ENCODE measurements at places on chromosomes 7 and 10. TPM values are rescaled to one million over a fixed set of nuclear protein-coding genes. Genes with fewer than 3 reads are reported as not detected.

Gene MMRN2
- 1.4 TPM for total RNA-seq

Gene VWDE
- 15.9 TPM for total RNA-seq

Gene GNGT1
- 0.44 TPM for total RNA-seq

Gene NPY
- not detected for total RNA-seq

Gene PROSER2
- total RNA-seq: 13.7 TPM

Gene CHAT
- total RNA-seq: not detected

Gene C10orf143
- 0.94 TPM for total RNA-seq

Gene KLLN
- total RNA-seq: 0.61 TPM

Gene FAM25C
- total RNA-seq: not detected

Gene DNAJB12
- 25.9 TPM for total RNA-seq

Gene STEAP1
- 4.1 TPM for total RNA-seq

Gene SPDYE2B
- total RNA-seq: not detected

Gene NRP1
- total RNA-seq: 4.1 TPM

Gene TAS2R5
- 0.92 TPM for total RNA-seq

GRCh38 chr7:24669971-24670591, 87.2 kb downstream of the GSDME start:
- DNase-seq: no peak

GRCh38 chr10:107011992-107012391, 152.5 kb downstream of the SORCS1 start:
- DNase-seq: no peak

DNA sequence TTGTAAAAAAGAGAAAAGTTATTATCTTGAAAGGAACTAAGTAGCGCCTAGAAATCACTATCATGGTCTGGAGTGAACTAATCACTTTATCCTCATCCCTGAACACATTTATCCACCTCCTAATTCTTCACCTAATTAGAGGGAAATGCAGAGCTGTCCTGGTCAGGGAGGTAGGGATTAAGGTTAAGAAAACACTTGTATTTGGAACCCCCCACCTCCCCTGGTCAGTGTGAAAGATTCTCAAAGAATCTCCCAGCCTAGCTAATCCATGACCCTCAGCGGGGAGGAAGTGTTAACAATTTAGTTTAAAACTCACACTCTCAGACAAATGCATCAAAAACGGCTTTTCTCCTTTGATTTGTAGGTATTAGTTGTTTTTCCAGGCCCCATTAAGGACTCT, 83.8 kb downstream of the FAM204A start:
- no peak for DNase-seq

- DNase-seq: no peak
These were observed 473 bp upstream of the ZNF32 start for GRCh38 chr10:43649185-43649523.

- DNase-seq: no peak
These were observed 53.6 kb upstream of the EBF3 start for GRCh38 chr10:130017631-130018022.

GRCh38 chr7:110001254-110001938, 1089.5 kb upstream of the LRRN3 start:
- DNase-seq: no peak

- no peak for DNase-seq
These were observed 116.9 kb upstream of the ANLN start for GRCh38 chr7:36272567-36273269.

DNA sequence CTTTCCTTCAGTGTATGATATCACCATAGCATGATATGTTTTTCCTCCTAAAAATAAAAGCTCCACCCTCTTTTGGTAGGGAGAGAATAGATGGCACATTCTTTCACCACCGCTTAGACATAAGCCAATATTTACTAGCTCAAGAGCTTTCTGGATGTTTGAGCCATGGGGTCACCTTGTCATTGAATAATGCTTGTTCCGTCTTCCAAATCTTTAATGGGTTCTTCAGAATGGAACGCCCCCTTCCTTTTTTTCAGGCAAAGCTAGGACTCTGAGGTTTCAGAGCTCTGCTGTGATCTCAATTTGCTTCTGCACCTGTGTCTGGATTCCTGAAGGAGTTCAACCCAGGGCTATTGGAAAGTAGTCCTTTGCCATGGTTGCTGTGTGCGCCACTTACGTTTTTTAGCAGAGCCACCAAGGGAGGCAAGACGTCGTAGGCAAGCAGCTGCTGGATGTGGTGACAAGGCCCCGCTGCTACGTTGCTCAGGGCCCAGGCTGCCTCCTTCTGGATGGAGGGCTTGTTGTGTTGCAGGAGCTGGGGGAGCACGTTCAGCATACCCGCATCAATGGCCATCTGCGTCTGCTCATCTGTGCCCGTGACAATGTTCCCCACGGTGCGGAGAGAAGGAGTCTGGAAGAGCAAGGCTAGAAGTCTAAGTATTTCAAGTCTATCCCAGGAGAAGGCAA, 23.2 kb downstream of the KPNA7 start:
- peak; percentile 55 for DNase-seq

DNA sequence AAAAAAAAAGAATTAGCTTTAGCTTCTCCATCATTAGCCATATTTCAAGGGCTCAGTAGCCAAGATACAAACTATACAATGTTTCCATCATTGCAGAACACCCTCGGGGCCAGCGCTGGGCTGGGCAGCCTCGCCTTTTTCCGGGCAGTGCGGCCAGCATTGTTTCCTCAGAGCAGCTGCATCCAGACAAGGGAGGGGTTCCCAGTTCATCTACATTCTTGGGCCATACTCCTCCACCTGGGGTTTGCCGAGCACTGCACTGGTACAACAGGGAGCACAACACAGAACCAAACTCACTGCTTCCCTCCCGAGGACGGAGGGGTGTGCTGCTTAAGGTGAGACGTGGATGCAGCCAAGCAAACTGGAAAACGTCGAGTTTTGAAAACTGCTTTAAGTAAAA, 2.4 kb upstream of the PKD1L1 start:
- peak; percentile 29 for DNase-seq

- DNase-seq: no peak
These were observed 10.7 kb upstream of the COMTD1 start for GRCh38 chr10:75246506-75246905.

- DNase-seq: peak; percentile 85
These were observed 936 bp upstream of the TCERG1L start for GRCh38 chr10:131312478-131312836.

GRCh38 chr7:119452401-119452800, 820.6 kb upstream of the KCND2 start:
- DNase-seq: no peak

DNA sequence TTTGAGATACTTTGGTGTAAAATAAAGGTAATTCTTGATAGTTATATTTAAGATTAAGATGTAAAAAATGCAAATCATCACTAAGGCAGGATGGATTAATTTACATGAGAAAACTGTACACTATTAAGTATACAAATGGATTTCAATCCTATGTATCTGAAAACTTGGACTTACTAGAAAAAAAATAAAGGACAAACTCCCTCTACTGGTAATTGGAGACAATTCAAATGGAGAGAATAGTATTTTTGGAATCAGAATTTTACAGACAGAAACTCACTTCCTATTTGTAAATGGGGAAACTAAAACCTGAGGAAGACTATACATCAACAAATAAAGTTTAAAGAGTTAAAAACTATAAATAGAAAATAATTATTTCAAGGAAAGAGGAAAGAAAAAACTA, 62.6 kb downstream of the CUL2 start:
- DNase-seq: no peak

DNA sequence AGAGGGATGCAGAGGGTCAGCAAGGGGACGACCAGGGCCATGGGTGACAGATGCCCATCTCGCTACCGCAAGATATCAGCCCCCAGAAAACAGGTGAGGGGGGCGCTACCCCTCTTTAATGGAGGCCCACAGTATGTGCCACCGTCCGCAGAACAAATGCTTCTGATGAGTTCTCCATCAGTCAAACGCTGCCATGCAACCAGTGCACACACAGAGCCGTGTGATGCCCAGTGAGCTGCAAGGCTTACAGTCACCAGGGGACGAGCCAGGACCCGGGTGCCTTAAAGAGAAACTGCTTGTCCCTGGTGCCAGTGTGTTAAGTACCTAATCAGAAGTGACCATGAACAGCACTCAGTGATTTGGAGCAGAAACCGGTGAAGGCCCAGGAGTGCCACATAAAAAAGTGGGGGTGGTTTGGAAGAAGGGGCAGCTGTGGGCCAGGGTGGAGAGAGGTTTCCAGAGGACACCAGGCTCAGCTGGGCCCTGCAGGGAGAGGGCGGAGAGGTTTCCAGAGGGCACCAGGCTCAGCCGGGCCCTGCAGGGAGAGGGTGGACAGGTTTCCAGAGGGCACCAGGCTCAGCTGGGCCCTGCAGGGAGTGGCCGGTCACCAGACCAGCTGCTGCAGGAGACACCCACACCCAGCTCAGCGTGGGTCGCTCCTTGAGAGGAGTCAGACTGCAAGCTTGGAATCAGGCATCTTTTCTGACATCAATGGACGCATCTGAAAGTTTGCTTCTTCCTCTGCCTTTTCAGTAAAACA, 50.9 kb downstream of the TCERG1L start:
- no peak for DNase-seq

GRCh38 chr10:18224626-18225445, 84.6 kb downstream of the CACNB2 start:
- peak; percentile 44 for DNase-seq

DNA sequence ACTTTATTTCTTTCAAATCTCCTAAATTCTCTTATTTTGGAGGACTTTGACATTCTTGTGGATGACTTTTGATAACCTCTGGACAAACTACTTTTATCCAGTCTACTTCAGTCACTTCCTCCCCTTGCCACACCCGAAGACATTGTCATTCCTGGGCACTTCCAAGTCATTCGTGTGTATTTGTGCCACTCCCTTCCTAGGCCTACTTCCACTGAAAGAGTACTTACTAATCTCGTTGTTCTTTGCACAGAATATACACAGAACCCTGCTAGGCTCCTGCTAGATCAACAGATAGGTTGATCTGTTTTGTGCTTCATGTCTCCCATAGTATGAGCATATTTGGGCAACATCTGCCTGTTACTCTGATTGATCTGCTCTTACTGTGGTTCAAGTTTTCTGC, 355.4 kb downstream of the HGF start:
- no peak for DNase-seq

- no peak for DNase-seq
These were observed 60.2 kb downstream of the VCL start for GRCh38 chr10:74058071-74058470.

DNA sequence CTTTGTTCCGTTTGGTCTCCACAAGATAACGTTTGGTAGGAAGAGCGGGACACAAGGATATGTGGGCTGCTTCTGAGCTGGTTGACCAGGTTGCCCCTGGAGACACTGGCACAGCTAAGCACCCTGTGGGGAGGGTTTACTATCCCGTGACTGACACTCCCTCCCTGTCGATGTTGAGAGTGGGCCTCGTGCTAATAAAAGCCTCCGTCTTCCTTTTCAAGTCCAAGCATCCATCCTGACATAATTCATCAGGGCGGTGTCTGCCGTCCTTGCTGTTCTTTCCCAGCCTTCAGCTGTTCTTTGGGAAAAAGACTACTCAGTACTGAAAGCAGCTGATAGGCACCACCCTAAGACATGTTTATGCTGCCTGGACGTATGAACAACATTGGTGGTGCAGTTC, 49.6 kb downstream of the SHH start:
- no peak for DNase-seq

GRCh38 chr7:79874797-79875196, 259.8 kb upstream of the GNAI1 start:
- DNase-seq: no peak

DNA sequence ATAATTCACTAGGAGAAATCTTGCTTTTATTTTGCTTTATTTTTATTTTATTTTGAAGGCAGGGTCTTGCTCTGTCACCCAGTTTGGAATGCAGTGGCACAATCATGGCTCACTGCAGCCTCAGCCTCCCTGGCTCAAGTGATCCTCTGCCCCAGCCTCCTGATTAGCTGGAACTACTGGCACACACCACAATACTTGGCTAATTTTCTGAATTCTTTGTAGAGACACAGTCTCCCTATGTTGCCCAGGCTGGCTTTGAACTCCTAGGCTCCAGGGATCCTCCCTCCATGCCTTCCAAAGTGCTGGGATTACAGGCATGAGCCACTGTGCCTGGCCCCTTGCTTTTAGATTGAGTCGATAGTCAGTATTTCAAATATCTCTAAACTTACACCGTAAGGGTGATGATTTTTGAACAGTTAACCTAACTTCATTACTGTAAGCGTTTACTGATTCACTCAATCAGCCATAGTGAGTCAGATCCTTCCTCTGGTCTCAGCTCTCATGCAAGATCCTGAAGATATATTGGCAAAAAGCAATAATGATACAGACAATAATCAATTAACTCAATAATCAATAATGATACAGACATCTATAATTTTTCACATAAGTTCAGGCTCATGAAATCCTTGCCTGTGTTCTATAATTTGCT, 239.5 kb downstream of the KIAA1217 start:
- no peak for DNase-seq

DNA sequence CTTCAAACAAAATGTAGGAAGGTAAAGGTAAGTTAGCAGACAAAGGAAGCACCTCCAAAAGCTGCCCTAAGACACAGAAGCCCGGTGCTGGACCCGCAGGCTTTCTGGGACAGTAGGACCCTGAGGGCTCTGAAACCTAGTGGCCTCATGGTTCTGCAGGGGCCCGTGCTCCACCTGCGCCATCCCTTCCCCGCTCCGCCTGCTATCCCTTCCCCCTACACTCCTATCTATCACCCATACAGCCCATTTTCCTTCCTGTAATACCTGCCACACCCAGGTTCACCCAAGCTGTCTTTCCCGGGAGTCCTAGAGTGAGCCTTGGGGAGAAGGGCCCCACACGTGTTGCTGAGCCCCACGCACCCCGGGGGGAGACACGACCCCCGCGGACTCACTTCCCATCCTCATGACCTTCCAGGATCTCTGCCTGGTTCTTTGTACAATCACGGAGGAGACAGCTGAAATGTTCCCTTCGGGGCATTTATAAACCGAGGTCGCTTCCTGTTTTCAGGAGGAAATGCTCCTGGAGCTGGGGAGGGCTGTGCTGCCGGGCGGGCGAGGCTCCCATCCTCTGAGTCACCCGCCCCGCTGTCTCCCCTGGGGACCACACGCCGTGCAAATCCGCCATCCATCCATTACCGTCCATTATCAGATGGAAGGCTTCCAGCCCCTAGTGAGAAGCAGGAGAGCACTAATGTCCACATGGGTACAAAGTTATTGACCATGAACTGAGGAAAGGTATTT, 251.7 kb upstream of the PITRM1 start:
- DNase-seq: no peak

- DNase-seq: no peak
These were observed 44.1 kb downstream of the ANTXRL start for GRCh38 chr10:46330894-46331293.

Measured in H9 (cell line).